ENCODE measurements at places on chromosomes 11 and 22.

GRCh38 chr11:27294654-27295053, 68.4 kb downstream of the CCDC34 start:
- DNase-seq = no peak

GRCh38 chr11:78192911-78193351, 4.2 kb downstream of the USP35 start:
- peak; percentile 33 for DNase-seq

DNA sequence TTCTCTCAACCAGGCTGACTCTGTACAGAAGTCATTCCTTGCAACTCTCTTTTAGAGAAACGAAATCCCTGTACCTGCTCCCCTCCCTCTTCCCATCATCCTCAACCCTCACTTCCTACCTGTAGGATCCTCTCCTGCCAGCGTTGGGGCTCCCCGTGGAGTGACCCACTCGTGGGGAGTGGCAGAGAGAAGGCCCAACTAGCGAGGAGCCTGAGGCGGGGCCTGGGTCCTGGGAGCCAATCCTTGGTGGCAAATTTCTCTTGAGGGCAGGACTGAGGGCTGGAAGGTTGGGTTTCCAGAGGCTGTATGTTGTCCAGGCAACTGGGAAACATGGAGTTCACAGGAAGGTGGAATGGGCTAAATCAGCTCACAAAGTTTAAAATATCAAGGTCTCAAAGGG, 10.4 kb downstream of the NHERF4 start:
- DNase-seq = peak; percentile 69

DNA sequence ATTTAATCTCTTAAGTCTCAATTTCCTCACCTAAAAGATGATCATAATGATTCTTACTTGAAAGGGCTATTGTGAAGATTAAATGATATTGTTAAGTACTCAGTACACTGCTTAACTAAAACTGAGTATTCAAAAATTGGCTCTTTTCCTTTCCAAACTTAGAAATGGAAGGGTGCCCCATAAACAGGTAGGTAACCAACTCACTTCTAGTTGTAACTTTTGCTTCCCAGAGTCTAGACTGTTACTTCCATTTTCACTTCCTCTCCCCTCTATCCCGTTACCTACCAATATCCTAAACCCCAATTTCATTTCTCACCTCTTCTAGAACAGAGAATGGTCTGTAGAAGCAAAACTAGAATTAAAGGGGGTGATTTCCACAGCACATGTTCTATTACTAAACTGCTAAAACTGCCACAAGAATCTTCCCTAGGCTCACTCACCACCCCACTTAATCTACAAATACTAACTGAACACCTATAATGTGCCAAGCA, 50.0 kb downstream of the RRAS2 start:
- DNase-seq = no peak

DNA sequence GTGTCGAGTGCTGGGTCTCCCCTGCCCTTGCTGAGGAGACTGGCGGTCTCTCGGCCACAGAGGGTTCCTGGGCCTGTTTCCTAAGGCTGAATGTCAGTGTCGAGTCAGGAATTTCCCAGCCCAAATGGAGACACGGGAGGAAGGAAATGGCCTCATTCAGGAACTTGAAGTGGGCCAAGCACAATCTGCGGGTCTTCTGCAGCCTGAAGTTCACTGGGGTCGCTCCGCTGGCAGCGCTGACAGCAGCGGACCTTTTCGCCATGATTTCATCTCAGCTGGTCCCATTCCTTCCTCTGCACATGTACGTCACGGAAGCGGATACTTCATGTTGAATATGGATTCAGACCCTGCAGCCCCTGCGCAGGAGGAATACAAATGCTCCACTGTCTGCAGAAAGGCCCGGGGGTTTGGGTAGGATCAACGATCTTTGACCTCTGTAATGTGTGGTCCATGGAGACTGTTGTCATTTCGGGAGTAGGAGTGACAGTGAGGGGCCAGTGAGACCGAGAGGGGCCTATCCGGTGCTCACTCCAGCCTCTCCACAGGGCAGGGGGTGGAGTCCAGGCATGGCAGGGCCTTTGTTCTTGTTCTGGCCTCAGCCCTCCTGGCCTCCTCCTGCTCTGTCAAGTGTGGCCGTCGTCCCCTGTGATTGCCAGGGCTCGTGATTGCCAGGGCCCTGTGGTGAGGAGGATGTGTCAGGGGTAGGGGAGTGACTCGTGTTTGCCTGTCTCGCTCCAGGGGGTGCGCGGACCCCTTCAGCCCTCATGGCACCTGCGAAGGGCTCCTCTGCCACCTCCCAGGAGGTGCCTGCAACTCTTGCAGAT, 402.3 kb downstream of the TBC1D22A start:
- DNase-seq = no peak

Measured in fibroblast of pulmonary artery (primary cell).